CD4-positive, CD25-positive, alpha-beta regulatory T cell (primary cell): ENCODE measurements at places on chromosomes 2 and 18.

GRCh38 chr2:161042990-161043625 lies 117.1 kb upstream of the TANK start:
- DNase-seq: no peak

GRCh38 chr2:21895200-21895599 lies 771.4 kb downstream of the TDRD15 start:
- no peak for DNase-seq

DNA sequence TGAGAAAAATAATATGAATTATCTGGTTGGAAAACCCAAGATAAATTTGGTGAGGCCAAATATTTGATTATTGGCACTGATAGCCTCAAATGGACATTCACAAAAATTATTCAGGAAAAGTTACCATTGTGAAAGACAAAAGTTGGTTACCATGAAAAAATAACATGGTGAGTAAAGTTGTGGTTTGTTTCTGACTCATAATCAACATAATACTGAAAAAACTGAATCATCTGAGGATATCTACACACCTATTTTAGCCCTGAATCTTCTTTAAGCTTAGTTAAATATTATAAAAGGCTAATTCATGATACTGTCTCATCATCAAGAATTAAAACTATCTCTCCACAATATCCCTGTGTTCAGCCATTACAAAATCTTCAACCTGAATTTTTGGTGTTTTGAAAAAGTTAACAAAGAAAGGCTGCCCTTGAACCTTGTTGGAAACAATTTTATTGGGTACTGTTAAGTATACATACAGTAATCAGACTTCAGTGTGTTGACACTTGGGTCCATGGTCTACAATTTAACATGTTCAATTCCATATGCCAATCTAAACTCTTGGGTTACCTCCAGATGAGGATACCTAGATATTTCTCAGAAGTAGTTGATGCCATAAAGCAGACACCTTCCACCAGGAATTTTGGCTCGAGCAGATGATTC lies 607.5 kb upstream of the SLC39A10 start:
- DNase-seq: no peak

DNA sequence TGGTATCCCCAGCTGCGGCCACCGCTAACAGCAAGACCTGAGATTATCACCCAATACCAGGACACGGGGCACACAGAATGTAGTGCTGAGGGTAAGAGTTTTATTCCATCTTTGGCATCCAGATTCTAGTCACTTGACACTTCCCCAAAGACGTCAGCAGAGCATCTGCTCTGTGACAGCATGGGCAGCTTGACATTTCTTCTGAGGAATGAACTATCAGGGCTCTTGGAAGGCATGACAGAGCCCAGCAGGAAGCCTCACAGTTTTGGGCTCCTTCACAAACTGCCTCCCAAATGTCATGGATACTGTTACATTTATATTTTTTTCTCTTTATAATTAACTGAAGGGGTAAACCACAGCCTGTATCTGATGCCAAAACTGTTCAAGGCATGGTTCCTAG lies 1010.7 kb downstream of the TDRD15 start:
- DNase-seq: no peak

DNA sequence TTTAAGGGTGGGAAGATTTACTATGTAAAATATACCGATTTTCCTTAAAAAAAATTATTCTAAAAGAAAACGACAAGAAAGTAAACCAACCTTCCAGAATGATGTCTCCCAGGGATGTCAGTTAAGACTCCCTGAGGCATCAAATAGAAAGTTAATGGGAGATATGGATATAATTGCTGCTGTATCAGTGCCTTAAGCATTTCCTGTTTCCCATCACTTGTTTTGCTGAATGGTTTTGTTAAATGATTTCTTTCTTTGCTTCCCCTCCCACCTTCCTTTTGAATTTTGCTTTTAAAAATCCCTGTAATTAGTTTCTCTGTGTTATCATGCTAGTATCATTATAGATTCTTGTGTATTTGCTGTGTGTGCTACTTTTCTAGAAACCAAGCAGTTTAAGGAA lies 154.3 kb upstream of the CWC22 start:
- no peak for DNase-seq

- DNase-seq: no peak
Measured at GRCh38 chr2:128702616-128703015, 383.9 kb upstream of the HS6ST1 start.
